Lower lobe of right lung (tissue), 2 donors: ENCODE measurements at places on chromosomes 2 and 18.
A peak's percentile ranks its signal among the peaks of the same experiment; 100 is the strongest.

DNA sequence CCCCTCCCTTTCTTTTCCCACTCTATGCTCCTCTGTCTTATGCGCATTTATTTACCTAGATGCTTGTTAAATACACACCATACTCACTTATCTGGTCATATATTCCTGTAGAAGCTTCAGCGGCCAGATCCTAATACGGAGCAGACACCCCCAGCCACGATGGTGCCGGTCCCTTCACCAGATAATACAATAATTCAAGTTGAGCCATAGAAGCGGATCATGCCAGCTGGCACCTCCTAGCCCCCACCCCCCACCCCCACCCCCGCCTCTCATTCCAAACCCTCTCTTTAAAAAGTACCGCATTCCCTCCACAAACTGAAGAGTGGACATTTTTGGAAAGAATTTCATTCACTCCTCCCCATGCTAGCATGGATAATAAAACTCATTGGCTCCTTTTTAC is 95.2 kb downstream of the BIN1 start:
- no peak for DNase-seq

- no peak for DNase-seq
Measured at GRCh38 chr2:16244153-16244965, 304.0 kb downstream of the MYCN start.

DNA sequence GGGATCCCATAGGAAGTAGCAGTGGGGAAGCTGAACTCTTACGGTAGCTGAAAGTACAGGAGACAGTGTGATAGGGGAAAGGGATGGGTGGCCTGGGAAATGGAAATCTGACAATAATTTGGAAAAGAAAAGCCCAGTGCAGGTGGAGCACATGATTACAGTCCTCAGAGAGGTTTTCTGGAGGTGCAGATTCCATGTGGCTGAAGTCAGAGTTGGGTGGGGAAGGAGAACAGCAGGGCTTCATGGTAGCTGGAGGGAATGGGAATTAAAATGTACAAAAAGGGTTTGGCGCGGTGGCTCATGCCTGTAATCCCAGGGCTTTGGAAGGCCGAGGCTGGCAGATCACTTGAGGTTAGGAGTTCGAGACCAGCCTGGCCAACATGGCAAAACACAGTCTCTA is 12.2 kb downstream of the HRH4 start:
- no peak for DNase-seq

DNA sequence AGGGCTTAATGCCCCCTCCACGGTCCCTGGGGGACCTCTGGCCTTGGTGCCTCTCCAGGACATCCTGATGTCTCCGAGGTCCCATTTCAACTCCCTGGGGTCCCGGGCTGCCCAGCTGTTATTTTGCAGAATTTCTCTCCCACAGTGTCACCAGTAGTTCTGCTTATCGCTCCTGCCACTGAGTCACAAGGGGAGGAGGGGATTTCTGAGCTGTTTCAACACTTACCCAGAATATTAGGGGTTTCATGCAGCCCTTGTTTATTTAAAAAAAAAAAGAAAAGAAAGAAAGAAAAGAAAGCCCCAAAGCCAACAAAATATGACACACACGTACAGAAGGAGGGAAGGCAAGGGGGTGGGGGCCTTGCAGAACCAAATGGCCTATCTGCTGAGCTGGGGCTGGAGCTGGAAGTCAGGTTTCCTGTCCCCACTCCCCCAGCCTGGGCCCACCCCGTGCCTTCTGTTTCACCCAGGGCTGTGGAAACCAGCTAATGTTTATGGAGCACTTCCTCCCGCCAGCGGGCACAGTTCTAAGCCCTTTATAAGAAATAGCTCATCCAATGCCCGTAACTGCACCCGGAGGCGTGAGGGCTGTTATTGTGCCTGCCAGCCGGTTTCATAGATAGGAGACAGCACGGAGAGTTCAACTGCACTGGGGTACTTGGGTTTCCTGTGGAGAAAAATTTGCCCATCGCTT is 8.4 kb upstream of the ARID5A start:
- peak; percentile 75 for DNase-seq

- no peak for DNase-seq
Measured at GRCh38 chr2:108228006-108228405, 11.8 kb upstream of the SULT1C3 start.

GRCh38 chr2:197258580-197258979 is 52.0 kb downstream of the ANKRD44 start:
- DNase-seq = no peak

- no peak for DNase-seq
Measured at GRCh38 chr2:144595279-144595678, 75.4 kb upstream of the ZEB2 start.

DNA sequence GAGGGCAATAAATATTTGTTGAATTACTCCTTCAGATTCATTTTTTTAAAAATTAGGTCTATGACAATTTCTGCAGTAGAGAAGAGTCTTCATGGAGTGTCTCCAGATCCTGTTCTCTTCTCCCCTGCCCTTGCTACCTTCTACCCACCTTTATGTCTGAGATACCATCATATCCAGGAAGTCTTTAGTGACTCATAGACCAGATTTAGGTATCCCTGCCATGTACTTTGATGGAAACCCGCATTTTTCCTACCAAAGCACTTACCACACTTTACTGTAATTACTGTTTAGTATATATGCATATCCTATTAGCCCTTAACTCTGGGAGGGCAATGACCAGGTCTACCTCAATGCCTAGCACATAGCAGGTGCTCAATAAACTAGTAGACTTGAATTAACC is 11.6 kb downstream of the ZNF397 start:
- DNase-seq = no peak

DNA sequence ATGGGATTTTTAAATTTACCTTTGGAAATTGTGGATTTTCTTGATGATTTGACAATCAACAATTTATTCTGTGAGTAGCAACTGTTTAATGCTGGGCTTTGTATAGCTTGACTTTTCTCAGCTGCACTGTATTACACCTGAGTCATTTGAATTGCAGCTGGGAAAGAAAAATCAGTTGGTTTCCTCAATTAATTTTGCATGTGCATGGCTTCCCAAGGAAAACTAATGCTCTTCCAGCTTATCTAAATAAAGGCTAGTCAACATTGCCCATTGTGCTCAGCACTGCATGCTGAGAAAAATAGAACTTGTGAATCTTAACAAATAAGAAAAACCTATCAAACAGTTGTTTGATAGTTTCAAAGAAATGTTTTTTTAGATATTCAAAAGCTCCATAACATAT is 268.3 kb upstream of the CDH20 start:
- no peak for DNase-seq

DNA sequence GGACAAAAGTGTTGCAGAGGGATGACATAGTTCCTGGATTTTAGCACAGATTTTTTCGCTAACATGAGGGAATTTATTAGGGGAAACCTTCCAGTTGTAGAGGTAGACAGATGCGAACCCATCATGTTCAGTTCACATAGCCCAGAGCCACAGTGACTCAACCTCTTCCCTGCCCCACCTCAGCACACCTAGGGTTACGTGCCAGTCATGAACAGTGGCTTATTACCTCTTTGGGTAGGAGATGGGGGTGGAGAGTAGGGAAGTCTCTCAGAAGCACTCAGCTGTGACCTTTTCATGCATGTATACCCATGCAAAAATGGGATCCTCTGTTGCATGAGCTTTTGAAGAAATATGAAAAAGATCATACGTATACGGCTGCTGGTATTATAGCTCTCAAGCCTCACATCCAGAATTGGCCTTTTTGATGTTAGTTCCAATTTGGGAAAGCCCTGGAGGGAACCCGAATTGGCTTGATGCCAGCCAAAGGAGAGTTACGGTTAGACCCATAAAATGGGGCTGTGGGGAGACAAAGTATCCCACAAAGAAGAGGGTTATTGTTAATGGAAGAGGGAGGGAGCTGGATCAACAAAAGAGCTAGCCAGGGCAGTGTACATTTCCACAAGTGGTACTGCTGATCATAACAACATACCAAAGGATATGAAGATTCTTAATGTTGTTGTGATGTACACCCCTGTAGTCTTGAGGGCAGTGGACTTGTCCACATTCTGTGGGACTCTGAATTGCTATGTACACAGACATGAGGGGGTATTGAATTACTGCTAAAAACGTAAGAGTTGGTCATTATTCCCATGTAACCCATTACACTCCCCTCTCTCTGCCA is 4.9 kb downstream of the TANC1 start:
- DNase-seq = no peak

DNA sequence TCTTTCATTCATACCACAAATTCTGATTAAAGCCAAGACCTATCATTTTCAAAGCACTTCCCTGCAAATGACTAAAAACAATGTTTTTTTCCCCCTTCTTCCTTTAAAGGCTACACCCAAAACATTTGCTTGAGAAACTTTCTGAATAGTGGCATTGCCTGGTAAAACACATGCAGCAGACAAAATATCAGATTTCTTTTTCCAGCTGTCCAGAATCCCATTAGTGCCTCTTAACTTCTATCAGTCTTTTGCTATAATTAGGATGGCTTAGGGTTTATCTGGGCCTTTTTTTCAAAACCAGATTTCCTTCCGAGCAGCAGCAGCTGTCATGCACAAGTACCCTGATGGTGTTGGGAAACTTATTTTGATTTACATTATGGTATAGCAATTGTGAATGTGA is 50.6 kb downstream of the ALPK2 start:
- DNase-seq = no peak

- DNase-seq = no peak
Measured at GRCh38 chr2:74979844-74980243, 21.4 kb downstream of the POLE4 start.

DNA sequence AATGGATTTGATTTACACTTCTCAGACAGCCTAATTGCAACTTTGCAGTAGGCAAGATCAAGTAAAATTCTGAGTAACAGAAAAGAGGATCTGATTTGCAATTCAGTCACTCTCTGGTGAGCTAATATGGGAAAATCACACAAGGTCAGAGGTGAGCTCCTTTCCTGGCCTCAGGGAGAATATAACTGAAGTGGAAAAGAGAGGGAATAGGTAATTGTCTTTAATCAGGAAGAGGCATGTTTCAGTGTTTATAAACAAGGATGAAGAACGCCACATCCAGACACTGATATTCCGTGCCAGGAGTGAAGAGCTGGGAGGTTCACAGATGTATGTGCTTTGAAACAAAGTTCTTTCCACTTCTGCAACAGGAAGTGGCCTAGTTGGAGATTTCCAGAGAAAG is 127.1 kb downstream of the ETAA1 start:
- DNase-seq = no peak

DNA sequence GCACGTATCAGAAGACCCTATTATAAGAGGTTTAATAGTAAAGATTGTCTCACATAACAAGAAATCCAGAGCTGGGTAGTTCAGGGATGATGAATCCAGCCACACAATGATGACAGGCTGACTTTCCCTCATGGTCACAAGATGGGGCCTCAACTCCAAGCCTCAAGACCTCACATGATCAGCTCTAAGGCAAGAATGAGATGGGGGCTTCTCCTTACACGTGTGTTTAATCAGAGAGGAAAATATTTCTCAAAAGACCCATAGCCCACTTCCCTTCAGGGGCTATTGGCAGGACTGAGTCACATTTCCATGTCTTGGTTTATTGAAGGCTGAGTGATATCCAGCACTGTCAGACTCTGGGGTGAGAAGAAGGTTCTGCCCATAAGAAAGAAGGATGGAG is 100.2 kb upstream of the FOSL2 start:
- DNase-seq = no peak

DNA sequence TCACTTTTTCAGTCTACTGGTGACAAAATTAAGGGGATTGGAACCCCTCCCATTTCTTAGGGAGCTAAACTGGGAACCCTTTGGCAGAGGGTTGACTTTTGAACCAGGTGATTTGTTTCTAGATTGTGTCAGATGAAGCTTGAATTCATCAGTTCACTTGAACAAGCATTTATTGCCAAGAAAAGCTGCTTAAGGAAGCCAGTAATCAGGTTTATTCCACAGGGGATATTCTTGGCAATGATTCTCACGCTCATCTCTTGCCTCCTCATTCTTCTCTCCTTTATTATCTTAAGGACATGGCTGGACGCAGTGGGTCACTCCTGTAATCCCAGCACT is 101.0 kb downstream of the ALPK2 start:
- no peak for DNase-seq

DNA sequence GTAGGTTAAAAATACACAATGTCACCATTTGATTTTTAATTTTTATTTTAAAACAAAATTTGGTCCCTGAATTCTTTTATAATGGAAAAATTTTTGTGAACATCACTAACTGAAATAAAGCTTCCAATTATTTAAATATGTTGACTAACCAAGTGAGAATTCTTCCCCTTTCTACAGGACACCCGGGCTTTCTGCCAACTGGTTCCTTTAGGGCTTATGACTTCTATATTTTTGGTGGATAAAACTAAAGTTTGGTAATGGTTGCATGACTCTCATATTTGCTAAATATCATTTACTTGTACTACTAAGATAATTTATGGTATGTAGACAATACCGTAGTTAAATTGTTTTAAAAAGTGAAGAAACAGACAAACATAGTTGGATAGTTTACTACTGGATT is 291.0 kb upstream of the DOK6 start:
- DNase-seq = no peak

DNA sequence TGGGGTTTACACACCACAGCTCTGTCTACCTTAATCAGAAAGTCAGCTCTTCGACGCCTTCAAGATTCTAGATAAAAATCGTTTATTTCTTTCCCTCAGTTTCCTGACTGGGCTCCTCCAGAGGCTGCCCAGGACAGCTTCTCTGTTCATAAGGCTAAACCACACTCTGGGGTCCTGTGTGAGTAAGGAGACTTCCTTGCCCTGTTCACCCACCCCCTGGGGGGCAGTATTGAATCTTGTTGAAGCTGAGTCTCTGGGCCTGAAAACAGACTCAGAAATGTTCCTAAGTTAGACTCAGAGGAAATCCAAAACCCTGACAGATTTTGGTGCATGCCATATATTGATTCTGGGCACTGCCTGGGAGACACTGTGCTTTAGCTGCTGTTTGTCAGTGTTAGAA is 43.0 kb downstream of the G6PC2 start:
- no peak for DNase-seq

GRCh38 chr2:147173189-147173581 is 671.6 kb upstream of the ACVR2A start:
- DNase-seq = no peak

- no peak for DNase-seq
Measured at GRCh38 chr18:4196351-4196750, 258.8 kb downstream of the DLGAP1 start.

DNA sequence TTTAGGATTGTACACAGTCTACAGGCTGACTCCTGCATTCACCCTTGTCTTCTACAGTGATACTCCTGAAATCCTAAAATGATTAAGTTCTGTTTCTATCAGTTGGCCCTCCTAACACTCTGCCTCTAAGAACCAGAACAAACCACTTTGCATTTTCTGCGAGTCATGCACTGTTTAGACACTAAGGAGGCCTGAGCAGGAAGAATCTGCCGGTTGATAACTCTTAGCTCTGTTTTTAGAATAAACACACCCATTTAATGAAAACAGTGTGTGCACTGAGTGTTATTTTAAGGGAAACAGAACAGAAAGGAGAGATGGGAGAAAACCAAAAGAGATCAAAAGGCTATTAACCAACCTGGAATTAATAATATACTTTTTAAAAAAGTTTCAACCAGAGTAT is 22.9 kb upstream of the SSB start:
- DNase-seq = no peak

GRCh38 chr2:233117811-233118647 is 57.9 kb downstream of the INPP5D start:
- no peak for DNase-seq

GRCh38 chr2:109458512-109458911 is 155.3 kb downstream of the SEPTIN10 start:
- DNase-seq = no peak

- no peak for DNase-seq
Measured at GRCh38 chr2:237983922-237984321, 17.1 kb downstream of the UBE2F start.
